HT-29 (cell line): ENCODE measurements at places on chromosomes 11 and 22. TPM values are rescaled to one million over a fixed set of nuclear protein-coding genes. Genes with fewer than 3 reads are reported as not detected.

- no peak for DNase-seq
Measured at GRCh38 chr11:29395555-29396072, 621.2 kb downstream of the KCNA4 start.

MS4A6E gene
- not detected in 2 replicates for total RNA-seq

- no peak for DNase-seq
Measured at GRCh38 chr22:43745411-43745770, 66.7 kb downstream of the EFCAB6 start.

OR52H1 gene
- not detected in 2 replicates for total RNA-seq

DNA sequence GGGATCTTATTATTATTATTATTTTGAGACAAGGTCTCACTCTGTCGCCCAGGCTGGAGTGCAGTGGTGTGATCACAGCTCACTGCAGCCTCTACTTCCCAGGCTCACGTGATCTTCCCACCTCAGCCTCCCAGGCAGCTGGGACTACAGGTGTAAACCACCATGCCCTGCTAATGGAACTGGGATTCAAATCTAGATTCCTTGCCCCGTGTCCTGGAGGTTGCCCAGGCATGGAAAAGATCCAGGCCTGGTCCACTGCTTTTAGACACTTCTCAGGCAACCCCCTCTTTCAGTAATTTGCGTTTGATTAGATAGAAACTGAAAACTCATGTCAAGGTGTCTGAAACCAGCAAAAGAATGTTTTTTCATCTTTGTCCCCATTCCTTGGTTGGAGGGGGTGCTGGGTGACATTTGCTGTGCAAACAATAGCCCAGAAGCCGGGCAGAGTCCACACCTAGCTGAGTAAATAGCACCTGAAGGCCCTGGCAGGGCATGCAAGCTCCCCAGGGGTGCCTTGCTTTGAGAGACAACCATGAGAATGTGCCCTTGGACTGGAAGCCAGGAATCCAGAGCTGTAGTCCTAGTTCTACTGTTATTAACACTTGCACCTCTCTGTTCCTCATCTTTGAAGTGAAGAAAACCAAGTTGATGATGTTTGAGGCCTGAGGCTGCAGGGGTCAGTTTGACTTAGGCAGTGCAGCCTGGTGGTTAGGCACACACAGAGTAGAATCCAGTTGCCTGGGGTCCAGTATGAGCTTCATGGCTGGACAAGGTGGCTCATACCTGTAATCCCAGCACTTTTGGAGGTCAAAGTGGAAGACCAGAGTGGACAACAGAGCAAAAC is 19.1 kb upstream of the XBP1 start:
- peak; percentile 70 for DNase-seq

GRCh38 chr11:87726506-87726905 is 448.7 kb downstream of the RAB38 start:
- DNase-seq, result peak; percentile 35

HORMAD2 gene
- not detected in 2 replicates for total RNA-seq

GPR152 gene
- total RNA-seq, result 0.34 TPM in 1 of 2 replicates, not detected in the other

- no peak for DNase-seq
Measured at GRCh38 chr11:62502030-62502730, 44.4 kb downstream of the AHNAK start.

OR5B21 gene
- not detected in 2 replicates for total RNA-seq

PATE2 gene
- total RNA-seq, result not detected in 2 replicates

GRCh38 chr11:41177791-41178190 is 281.7 kb downstream of the LRRC4C start:
- no peak for DNase-seq

WNT7B gene
- total RNA-seq, result 17.4 and 31.4 TPM in 2 replicates

CDC45 gene
- total RNA-seq, result 71.3 and 86.5 TPM in 2 replicates

DNA sequence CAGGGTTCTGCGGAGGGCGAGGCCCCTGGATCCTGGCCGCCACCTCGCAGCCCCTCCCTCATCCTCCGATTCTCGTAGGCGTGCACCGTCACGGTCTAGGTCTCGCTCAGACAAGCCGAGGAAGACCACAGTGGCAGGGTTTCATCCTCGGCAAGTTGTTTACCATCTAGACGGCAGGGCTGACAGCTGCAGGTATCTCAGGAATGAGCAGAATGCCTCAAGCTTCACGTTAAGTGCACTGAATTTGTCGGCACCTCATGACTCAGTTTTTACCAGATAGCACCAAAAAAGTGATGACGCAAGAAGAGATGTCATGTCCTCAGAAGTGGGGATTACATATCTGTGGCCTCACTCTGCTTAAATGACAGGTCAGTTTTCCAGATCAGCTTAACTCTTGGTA is 35.1 kb downstream of the WT1 start:
- no peak for DNase-seq

OR8D4 gene
- not detected in 2 replicates for total RNA-seq

GRCh38 chr11:111840143-111840542 is 31.2 kb downstream of the ALG9 start:
- DNase-seq, result no peak

- peak; percentile 81 for DNase-seq
Measured at GRCh38 chr22:17633217-17633997, 4.9 kb upstream of the ATP6V1E1 start.

HIRA gene
- total RNA-seq, result 61.2 and 65.1 TPM in 2 replicates

GRCh38 chr11:73321604-73322381 is 13.7 kb downstream of the ARHGEF17 start:
- DNase-seq, result peak; percentile 51

GRCh38 chr11:46050003-46050461 is 71.2 kb downstream of the PHF21A start:
- DNase-seq, result no peak

DNA sequence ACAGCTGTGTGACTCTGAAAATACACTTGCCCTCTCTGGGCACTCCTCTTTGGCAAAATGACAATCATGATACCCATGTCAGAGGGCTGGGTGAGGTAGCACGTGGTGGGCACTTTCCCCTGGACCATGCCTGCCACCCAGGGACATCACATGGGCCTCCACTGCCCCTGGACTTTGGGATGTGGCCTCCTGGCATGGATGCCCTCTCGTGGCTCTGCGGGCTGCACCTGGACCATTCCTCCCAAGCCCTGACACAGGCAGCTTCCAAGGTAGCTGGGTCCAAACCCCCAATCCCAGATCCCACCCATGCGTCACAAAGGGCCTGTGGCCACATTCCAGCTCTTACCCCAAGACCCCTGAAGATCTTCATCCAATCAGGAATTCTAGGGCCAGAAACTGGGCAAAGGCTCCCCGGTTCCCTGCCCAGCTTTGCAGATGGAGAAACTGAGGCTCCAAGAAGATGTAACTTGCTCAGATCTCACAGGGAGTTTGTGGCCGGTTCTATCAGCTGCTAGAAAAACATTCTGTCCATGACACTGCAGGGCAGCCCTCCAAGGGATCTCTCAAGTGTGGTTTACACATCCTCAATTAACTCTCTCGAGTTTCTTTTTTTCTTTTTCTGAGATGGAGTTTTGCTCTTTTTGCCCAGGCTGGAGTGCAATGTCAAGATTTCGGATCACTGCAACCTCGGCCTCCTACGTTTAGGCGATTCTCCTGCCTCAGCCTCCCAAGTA is 35.4 kb upstream of the CYB5R3 start:
- no peak for DNase-seq

IGLL5 gene
- total RNA-seq, result not detected in 2 replicates

DNA sequence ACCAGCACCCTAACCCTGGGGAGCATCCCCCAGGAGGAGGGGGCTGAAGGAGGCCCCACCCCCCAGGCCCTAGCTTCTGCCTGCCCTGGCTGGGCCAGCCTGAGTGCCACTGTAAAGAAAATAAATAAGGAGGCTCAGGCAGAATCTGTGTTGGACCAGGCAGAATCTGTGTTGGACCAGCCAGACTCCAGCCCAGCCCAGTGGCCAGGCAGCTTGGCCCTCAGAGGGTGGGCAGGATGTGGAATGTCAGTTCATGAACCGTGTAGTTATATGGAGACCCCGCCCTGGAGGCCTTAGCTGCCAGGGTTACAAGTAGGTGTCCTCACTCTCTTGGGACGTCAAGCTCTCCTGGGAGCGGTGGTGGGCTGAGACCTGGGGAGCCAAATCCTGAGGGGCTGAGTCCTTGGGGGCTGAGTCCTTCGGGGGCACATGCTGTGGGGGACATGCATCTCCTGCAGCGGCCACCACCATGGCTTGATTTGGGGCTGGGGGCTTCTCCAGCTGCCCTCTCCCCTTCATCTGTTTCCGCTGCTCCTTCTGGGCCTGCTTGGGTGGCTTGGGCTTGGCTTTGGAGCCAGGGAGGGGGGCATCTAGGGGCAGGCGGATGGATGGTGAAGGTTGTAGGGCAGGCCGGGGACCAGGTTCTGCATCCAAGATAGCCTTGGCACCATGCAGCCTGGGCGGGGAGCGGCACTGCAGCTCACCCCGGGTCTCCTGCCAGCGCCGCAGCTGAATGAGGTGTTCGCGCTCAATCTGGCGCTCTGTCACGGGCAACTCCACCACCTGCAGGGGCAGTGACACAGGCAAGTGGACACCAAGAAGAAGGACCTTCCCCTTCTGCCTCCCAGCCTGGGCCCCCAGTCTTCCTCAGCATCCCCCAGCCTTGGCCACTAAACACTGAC is 3.0 kb upstream of the CASTOR1 start:
- no peak for DNase-seq

DNA sequence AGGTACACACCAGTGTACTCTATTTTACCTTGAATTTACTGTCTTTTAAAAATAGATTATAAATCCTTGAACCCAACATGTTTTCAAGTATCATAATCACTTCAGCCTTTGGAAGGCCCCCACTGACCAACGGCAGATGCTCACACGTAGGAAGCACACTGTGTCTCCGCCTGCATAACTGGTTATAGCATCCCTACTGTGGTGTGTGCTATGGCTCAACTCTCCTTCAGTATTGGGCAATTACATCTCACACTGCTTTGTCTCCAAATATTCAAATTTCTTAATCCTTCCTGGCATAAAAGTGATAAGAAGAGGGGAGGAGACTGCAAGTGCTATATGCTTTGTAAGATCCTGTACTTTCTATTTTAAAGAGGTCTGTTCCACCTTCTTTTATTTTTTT is 165.7 kb downstream of the CADM1 start:
- DNase-seq, result no peak

DNA sequence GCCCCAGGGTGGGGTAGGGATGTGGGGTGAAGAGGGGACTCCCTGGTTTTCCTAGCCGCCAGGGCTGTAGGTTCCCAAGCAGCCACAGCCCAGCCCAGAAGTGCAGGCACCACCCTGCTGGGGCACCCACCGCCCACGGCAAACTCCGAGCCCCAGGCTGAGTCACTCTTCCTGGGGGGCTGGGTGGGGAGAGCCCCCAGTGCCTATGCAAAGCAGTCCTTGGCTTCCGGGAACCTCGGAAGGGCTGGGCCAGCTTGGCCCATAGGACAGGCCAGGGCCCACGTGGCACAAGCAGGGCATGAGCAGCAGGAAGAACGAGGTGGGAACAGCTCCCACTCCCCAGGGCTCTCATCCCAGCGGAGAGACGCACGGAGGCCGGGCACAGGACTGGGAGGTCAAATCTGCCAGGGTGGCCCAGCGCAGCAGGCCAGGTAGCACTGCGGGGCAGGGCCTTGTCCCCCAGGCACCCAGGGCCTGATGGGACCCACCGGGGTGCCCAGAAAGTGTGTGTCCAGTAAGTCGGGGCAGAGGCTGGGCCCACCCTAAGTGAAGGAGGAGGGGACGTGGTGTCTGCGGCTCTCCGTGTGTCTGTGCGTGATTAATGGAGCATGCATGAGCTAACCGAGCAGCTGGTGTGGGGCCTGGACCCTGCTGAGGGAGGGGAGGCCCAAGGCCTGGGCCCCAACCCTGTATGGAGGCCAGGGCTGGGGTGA is 4.6 kb upstream of the IL17REL start:
- peak; percentile 52 for DNase-seq

DNA sequence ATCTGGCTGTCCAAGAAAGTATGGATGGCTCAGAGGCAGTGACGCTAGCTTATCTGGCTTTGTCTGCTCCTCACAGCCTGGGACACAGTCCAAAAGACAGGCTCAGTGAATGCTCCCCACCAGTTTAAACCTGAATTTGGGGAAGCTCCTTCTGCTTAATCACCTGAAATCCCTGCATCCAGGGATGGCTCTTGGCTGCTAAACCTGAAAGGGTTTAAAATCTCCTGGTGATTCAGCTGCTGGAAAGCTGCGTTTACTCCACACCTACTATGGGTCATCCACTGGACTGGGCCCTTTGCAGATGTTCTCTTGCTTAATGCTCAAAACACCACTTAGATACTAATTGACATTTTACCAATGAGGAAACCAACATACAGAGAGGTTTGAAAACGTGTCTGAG is 302.0 kb upstream of the NARS2 start:
- no peak for DNase-seq

MMP8 gene
- total RNA-seq, result not detected in 2 replicates

DNA sequence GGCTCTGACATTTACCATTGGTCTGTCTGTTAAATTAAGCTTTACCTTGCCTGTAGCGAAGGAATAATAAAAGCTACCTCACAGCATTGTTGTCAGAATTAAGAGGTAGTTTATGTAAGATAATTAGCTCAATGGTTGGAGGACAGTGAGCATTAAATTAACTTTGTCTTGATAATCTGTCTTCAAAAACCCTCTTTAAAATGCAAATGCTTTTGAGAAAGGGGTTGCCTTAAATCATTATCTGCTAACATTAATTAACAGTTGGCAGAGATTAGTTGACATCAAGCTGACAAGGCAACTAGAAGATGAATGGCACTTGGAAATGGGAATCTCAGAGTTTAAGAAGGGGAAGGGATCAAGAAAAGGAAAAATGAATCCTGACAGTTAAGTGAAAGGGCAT is 761.1 kb upstream of the ARHGAP42 start:
- no peak for DNase-seq

- no peak for DNase-seq
Measured at GRCh38 chr22:25762147-25762546, 20.2 kb downstream of the MYO18B start.

GRCh38 chr11:96054870-96055705 is 131.2 kb upstream of the MTMR2 start:
- DNase-seq, result peak; percentile 75

PIM3 gene
- total RNA-seq, result 161 and 183 TPM in 2 replicates

- DNase-seq, result no peak
Measured at GRCh38 chr11:90235526-90235925, 12.7 kb upstream of the CHORDC1 start.

GRCh38 chr22:36055376-36056295 is 27.0 kb upstream of the RBFOX2 start:
- no peak for DNase-seq

GRCh38 chr11:12362857-12363256 is 14.5 kb upstream of the PARVA start:
- no peak for DNase-seq

DNA sequence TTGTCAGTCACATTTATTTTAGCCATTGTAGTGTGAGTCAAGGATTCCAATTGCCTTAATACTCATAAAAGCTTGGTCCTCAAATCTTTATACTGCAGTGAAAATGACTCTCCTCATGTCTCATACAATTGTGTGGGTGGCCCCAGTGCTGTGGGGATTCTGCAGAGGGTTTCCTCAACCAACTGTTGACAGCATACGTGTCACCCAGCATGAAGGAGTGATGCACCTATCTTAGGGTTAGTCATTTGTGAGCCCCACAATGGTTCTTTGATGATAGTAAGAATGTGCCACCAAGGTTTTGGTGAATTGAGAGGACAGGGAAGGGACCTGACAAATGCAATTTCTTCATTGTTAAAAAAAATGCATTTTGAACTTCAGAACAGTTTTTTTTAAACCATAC is 1046.2 kb downstream of the OPCML start:
- no peak for DNase-seq

PAAF1 gene
- 10.6 and 12.3 TPM in 2 replicates for total RNA-seq

- no peak for DNase-seq
Measured at GRCh38 chr11:102158164-102158735, 48.0 kb downstream of the YAP1 start.

- DNase-seq, result no peak
Measured at GRCh38 chr22:46121079-46121478, 29.2 kb upstream of the PPARA start.
